ENCODE measurements at places on chromosomes 2 and 18.

- peak; percentile 91 for DNase-seq
These were observed 604 bp downstream of the RALBP1 start for GRCh38 chr18:9475643-9476591.

DNA sequence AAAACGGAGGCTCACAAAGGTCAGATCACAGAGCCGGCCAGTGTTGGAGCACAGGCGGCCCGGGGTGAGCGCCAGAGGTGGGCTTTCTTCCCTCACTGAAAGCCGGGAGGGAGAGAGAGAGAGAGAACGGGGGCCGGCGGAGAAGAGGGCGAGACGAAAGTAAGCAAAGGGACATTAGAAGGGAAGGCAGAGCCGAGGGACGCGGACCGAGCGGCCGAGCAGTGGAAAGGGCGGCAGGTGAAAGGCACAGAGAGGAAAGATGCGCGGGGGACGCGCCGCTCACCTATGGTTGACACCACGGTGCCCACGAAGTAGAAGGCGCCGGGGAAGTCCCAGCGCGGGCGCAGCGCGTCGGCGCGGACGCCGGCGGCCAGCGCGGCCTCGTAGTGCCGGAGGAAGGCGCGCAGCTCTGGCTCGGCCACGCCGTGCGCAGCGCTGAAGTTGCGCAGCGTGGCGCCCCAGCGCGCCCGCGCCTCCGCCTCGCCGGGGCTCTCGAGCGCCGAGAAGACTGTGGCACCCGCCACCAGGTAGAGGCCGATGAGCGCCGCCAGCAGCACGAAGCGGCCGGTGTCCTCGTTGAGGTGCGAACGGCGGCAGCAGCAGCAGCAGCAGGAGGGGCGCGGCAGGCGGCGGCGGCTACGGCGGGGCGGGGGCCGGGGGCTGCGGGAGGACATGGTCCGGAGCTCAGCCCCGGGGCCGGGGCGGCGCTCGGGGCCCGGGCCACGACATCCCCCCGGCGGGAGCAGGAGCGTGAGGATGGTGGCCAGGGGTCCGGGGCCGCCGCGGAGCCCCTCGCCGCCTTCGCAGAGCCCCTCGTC is 166.9 kb downstream of the MSH2 start:
- DNase-seq = no peak

DNA sequence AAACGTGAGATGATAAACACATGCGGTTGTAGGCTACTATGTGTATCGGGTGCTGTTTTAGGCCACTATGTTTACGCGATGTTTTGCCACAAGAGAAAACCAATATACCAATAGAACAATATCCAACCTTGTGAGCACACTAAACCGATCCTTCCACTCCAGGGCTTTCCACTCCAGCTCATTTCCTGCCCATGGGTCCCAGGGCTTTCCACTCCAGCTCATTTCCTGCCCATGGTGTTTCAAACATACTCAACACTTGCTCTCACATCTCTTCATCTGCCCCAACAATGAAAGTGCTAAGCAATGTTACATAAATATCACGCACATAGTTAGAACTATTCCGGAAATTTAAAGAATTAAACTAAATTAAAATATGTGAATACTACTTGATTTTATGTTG is 80.0 kb downstream of the EPB41L3 start:
- DNase-seq = no peak

DNA sequence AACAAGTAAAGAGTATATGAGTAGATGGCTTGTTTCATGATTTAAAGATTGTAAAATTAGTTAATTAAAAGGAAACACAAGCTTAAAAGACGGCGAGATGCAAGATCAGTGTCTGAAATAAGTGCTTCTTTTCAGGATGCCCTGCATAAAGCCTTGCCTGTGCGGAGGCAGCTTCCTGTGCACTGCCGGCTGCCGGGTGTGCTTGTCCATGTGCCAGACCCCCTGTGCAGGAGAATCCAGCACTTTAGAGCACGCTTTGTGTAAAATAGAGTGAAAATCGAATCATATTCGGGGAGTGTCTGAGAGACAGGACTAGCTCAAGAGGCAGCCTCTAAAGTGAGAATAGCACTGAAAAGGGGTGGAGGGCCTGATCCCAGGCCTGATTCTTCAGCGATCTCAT is 154.7 kb downstream of the CHST9 start:
- no peak for DNase-seq

GRCh38 chr2:170598067-170598395 is 117.1 kb upstream of the SP5 start:
- no peak for DNase-seq

GRCh38 chr2:10972683-10973433 is 61.1 kb downstream of the KCNF1 start:
- no peak for DNase-seq

DNA sequence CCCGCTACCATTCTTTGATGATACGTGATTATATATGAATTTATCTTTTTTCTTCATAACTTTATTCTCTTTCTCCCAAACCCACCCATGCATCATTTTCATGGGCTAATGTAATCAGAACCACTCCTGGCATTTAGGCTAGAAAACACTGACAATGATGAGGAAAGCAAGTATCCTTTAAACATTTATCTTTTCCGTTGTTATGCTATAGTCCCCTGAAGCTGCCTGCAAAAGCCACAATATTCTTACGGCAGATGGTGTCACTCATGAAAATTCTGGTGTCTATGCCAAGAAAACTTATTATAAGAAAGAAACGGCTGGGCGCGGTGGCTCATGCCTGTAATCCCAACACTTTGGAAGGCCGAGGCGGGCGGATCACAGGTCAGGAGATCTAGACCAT is 221.8 kb upstream of the CTAGE1 start:
- DNase-seq = no peak
